Mesothelial cell of epicardium (in vitro differentiated cells): ENCODE measurements at places on chromosomes 12 and 14.

DNA sequence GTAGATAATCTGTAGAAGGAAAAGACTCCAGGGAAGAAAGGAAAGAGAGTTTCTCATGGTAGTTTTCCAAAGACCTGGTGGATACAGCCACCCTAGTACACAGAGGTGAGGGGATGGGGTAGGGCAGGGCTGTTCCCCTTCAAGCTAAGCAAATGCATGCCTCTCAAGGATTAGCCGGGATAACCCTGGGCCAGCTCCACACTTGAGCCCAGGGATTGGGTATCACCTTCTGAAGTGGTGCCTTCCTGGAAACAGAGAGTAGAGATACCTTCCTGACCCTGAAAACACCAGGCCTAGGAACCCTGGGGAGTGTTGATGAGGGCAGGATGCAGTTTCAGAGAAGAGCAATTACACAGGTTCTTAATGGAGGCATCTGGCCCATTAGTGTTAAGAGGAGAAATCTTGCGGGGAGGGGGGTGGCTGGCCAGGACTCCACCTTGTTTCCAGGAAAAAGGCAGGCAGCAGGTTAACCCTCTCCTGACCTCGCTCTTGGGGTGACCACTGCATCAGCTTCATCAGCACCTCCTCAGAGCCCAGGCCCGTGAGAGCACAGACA, 106.9 kb upstream of the TMEM233 start:
- DNase-seq, result no peak

DNA sequence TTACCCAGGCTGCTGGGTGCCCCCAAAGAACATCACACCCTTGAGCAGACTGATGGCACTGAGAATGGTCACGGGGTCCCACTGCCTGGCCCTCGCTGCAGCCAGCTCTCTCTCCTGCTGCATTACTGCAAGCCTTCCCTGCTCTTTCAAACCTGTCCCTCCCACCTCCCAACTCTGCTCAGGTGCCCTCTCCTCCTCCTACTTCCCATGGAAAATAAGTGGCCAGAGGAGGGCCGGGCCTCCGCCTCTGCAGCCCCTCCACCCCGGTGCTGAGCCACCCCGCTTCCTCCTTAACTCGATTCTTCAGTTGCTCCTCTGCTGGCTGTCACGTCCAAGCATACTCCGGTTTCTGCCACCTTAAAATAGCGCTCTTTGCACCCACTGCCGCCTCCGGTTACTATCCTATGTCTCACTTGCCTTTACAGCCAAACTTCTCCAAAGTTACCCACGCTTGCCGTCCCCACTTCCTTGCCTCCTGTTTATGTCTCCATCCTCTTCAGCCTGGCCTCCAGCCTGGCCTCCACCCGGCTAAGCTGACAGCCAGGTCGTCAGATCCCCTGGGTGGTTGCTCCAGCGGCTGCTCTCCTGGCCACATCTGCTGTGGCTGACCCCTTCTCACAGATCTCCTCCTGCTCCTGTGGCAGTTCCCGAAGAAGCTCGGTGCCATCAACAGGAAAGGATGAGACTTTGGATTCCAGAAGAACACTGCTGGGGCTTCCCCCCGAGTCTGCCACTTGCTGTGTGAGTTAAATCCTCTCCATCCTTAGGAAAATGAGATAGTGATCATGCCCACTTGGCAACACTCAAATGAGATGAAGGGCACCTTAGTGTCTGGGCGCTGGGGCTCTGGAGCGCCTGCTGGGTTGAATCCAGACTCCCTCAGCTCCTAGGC, 7.7 kb downstream of the SMIM41 start:
- DNase-seq, result no peak

GRCh38 chr12:65822732-65823512, 1.4 kb upstream of the HMGA2 start:
- DNase-seq, result peak; percentile 44

- no peak for DNase-seq
Observed at GRCh38 chr12:12523229-12523628, 39.4 kb downstream of the DUSP16 start.

DNA sequence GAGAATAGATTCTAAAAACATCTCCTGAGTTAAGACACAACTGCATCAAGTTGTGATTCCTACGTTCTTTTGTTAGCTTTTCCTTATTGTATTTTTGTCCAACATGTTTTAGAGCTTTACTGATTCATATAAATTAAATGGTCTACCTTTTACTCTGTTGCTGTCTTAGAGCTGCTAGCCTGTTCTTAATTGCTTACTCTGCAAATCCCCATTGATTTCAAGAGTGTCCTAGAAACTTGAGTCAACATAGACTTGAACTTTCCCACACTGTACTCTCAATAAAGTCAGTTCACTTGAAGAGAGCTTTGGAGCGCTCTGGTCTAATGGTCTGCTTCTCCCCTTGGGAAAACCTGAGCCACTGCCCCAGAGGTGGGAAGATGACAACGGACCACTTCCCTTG, 343.9 kb downstream of the CCER1 start:
- DNase-seq, result no peak

GRCh38 chr12:49587174-49587908, 18.1 kb downstream of the FAM186B start:
- DNase-seq, result no peak

- no peak for DNase-seq
Observed at GRCh38 chr14:22291406-22291805, 297.6 kb downstream of the DAD1 start.

DNA sequence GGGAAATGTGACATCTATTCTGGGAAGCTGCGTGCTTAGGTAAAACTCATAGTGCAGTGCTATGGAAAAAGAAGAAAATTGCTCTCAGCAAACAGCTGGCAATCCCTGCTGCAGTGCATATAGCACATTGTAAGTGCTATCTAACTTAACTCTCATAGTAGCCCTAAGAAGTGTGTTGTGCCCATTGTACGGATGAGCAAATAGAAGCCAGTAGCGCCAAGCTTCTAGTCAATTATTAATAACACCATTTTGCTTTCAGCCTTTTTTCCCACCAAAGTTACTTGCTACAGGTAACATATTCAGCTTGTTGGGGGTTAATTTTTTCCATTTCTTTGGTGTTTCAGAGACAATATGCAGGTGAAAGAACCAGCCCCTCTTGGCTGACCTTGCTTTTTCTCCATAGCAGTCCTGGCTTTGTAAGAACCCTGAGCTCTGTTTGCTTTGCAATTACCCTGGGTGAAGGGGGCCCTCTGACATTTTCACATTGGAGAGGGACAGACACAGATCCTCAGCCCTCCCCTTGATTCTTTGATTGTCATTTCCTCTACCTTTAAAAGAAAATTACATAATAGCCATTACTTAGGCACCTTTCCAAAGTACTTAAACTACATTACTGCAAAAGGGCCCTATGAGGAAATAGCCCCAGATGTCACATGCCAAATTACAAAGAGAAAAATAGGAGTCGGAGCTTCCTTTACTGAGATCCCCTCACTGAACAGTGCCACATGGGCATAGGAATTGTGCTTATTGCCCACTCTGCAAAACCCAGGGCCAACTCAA, 576.2 kb upstream of the TBX3 start:
- no peak for DNase-seq

- DNase-seq, result no peak
Observed at GRCh38 chr14:49942090-49942489, 49.2 kb downstream of the ARF6 start.

DNA sequence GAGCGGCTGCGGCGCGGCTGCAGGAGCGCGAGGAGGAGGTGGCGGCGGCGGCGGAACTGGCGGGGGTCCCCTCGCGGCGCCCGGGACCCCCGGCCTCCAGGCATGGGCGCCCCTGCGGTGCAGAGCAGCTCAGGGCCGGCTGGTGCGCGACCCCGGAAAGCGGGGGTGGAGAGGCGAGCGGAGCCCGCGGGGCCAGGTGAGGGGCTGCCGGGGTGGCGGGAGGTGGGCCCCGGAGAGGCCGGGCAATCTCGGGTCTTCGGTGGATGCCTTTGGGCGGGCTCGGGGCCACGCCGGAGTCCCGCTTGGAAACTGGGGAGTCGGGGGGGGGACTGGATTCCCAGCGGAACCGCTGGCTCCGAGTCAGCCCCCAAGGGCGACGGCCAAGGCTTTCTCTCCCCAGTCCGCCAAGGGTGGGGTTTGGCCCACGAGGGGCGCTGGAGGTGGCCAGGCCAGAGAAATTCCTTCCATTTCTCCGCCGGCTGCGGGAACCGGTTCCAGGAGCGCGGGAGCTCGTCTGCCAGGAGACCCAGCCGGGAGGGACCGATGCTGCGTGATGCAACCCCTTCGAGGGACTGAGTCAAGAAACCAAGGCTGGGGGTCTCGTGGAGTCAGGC, 13.9 kb upstream of the NR4A1 start:
- DNase-seq, result peak; percentile 67

DNA sequence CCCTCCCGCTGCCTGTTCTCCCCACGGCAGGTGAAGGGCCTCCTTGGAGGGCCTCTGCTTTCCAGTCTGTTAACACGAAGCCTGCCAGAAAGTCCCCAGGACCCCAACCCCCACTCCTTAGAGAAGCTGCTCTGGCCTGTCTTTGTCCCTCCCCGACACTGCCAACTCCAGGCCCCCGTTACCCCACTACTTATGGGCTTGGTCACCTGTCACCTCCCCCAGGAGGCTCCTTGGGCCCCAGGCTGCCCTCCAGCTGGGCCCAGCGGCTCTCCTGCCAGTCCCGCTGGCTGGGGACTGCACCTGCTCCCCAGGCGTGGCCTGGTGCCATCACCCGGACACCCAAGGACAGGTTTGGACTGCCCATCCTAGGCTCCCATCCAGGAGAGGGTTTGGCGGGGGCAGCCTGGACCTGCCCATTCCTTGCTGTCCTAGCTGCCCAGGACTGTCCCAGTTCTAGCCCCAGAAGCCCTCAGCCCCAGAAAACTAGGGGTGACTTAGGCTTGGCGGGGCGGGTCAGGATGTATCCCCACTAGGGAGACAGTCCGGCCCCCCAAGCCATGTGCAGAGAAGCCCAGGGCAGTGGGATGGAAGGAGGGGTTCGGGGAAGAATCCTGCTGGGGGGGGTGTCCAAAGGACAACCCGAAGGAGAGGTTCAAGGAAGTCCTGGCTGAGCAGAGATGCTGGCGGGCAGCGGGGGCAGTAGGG, 155.7 kb upstream of the C14orf180 start:
- no peak for DNase-seq

DNA sequence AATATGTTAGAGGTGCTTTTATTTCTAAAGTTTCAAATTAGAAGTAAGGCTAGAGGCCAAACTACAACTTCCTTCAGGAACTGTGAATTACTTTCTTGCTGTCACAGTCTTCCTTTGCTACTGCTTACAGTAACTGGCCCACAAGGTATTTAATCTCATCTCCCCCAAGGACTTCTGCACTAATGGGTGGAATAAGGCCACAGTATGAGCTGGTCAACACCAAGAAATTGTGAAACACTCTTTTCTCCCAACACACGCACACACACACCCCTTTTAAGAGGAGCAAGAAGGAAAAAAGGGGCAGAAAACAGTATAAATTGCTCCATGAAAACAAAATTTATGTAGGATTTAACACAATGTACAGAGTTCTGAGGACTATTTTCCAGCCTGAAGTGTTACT, 45.6 kb downstream of the SCAF11 start:
- DNase-seq, result no peak

GRCh38 chr14:87067061-87067460, 925.9 kb downstream of the GALC start:
- DNase-seq, result no peak

GRCh38 chr12:495466-495865, 35.7 kb downstream of the B4GALNT3 start:
- DNase-seq, result no peak

DNA sequence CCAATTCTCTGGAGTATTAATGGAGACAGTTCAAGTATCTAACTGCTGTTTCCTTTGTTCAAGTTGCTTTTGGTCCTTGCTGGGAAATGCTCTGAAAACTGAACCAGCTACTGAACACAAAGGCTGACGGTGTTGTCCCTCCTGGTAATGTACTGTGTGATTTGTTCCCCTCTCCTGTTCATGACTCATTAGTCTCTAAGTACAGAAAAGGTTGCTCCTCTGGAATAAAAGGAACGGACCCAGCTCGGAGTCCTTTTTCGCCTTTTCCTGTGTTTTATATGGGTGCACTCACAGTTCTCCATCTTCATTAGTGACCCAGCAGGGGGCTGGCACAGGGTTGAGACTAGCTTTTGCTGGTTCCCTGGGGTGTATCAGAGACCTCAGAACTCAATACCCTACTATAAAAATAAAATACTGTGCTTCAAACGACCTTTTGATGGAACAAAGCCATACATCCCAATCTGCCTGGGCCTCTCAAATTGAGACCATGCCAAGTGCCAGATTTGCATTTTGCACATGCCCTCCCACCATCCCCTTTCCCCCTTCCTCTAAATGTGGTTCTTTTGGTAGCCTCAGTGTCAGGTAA, 269.7 kb downstream of the RAD51B start:
- no peak for DNase-seq

GRCh38 chr12:89346741-89347324, 5.5 kb downstream of the DUSP6 start:
- DNase-seq, result no peak

- no peak for DNase-seq
Observed at GRCh38 chr12:30829876-30830275, 75.1 kb upstream of the CAPRIN2 start.

GRCh38 chr12:33248364-33248763, 191.3 kb downstream of the SYT10 start:
- no peak for DNase-seq

DNA sequence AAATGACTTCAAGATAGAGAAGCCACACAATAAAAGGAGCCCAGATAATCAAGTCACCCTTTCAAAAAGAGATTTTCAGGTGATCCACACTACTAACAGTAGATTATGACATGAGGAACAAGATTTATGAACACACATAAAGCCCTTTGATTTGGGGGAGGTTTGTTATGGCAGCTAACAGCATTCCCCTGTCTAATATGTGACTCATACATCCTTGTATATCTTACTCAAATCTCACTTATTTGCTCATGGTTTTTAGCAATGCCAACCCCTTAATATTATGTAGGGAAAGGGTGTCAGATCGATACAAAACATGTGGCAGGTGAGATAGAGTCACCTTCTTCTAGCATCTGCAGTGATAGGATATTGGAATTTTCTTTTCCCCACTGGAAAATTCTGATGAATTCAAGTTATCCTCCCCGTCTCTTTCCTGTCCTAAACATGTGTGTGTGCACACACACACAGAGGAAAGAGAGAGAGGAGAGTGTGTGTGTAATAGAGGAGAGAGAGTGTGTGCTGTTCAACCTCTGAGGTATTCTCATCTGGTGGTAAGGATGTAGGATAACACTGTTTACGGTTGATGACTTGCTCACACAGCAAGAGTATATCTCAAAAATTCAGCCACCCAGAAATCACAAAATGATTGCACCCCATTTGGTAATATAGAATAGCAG, 319.9 kb downstream of the KCNC2 start:
- no peak for DNase-seq

DNA sequence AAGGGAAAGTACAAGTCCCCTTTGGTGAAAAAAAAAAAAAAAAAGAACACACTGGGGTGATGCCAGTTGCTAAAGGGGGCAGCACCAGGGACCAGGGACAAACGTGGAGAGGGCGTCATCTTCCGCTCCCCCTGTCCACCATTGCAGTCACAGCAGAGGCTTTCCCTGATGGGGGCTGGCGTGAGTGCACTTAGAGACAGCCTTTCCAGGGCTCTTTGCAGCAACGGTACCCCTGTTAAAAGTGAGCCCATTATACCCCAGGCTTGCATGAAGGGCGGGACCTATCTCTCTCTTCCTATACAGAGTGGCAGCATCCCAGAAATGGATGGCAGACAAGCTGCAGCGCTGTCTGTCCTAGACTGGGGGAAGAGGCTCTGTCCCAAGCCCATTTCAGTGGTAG, 155.0 kb downstream of the KCNK10 start:
- no peak for DNase-seq

- no peak for DNase-seq
Observed at GRCh38 chr12:88111074-88111652, 30.7 kb downstream of the CEP290 start.
